ENCODE measurements at places on chromosomes 3 and 15.

GRCh38 chr3:57815036-57815435 is 58.9 kb downstream of the SLMAP start:
- DNase-seq, result no peak

GRCh38 chr3:125051715-125052581 is 3.8 kb downstream of the HEG1 start:
- peak; percentile 91 for DNase-seq

GRCh38 chr15:53837263-53837662 is 77.8 kb upstream of the WDR72 start:
- DNase-seq, result no peak

DNA sequence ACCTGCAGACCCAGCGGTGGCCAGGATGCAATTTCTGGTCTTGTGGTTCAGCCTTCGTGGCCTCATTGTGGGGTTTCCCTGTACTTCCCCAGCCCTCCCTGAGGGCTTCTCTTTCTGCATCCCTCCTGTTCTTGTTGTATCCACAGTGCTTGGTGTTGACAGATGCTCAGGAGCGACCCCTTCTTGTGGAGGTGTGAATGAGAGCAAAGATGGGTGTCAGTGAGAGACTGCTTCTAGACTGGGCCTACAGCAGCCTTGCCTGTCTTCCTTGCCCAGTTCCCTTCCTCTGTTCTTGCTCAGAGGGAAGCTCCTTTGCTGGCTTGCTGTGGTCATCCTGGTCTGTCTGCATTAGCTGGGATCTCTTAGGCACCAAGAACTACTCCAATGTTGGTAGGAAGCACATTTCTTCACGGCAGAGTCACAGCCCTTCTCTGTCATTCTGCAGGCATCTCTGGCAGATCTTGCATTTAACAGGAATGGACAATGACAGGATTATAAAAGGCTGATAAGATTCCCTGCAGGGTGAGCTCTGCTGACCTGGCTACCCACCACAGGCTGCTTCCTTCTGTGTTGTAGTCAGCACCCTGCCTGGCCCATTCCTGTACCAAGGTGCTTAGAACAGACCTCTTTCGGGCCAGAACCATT is 317.8 kb upstream of the C2CD4B start:
- peak; percentile 65 for DNase-seq

Measured in EL (cell line).